HCT116 (cell line): ENCODE measurements at places on chromosomes 6 and 20.

DNA sequence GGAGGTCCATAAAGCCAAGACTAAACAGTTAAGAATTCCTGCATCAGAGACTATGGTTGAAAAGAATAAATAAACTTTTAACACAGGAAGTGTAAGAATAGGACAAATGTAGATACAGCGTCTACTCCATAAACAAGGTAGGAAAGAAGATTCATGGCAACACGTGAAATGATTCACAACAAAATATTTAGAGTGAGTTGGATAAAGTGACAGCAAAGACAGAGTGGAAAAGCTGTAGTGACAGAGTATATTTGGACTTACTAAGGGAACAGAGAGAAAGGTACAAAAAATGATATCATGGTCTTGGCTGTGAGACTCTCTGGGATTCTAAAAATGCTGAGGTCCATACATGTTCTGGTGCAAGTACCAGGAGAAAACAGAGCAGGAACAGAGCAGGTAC is 21.9 kb upstream of the KIAA0408 start:
- DNase-seq, result no peak

DNA sequence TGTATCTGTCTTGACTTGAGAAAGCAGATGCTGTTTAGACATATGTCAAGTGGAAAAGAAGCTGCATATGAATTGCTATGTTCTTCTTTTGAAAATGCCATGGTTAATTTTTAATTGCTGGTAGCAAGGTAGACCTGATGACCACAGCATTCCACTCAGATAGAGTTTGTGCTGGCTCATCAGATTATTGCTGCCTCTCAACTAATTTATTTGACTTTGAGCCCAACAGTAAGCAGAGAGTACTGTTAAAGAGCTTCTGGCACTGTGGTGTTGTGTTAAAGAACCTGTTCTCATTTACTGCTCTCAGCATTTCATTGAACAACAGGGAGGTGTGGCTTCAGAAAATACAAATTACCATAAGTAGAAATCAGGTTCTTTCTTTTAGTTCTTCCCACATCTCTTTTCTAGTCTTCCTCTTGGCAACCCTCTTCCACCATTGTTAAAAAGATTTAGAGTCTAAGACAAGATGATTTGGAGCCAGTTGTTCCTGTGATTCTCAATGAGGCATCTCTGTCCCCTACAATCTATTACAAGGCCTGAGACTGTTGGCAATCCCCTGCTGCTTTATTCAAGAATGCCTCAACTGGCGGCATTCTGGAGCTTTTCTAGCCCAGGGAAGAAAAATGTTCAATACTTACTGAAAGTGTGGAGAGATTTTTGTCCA is 967.6 kb upstream of the GJE1 start:
- DNase-seq, result no peak

- DNase-seq, result no peak
Observed at GRCh38 chr6:83757021-83757420, 48.1 kb upstream of the SNAP91 start.

DNA sequence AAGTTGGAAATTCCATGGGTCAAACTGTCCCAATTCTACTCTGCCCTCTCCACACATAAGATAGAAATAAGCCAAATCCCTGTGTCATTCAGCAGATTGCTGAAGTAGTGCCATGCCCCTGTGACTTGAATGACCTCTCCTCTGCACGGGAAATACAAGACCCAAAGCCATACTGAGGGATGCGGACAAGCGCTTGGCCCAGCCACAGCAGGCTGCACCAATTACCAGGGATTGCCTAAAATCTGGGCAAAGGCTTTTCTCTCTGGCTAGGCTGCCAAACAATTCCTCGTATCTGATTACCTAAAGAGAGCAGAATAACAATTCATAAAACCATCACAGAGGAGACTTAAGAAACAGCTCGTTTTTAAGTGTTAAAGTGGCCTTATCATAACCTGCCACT is 421.8 kb upstream of the JARID2 start:
- no peak for DNase-seq

GRCh38 chr6:20571261-20571660 is 37.0 kb downstream of the CDKAL1 start:
- DNase-seq, result no peak

- DNase-seq, result no peak
Observed at GRCh38 chr6:79802657-79803300, 144.6 kb downstream of the ELOVL4 start.

- no peak for DNase-seq
Observed at GRCh38 chr20:54228841-54229240, 21.0 kb downstream of the PFDN4 start.

DNA sequence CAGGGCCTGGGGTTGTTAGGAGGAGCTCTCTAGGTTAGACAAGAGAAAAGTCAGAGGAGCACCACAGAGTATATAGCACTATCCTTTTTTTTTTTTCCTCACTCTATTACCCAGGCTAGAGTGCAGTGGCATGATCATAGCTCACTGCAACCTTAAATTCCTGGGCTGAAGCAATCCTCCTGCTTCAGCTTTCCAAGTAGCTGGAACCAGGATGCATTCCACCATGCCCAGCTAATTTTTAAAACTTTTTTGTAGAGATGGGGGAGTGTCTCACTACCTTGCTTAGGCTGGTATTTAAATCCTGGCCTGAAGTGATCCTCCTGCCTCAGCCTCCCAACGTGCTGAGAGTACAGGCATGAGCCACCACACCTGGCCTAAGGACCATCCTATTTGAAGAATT is 19.3 kb upstream of the AKIRIN2 start:
- no peak for DNase-seq

DNA sequence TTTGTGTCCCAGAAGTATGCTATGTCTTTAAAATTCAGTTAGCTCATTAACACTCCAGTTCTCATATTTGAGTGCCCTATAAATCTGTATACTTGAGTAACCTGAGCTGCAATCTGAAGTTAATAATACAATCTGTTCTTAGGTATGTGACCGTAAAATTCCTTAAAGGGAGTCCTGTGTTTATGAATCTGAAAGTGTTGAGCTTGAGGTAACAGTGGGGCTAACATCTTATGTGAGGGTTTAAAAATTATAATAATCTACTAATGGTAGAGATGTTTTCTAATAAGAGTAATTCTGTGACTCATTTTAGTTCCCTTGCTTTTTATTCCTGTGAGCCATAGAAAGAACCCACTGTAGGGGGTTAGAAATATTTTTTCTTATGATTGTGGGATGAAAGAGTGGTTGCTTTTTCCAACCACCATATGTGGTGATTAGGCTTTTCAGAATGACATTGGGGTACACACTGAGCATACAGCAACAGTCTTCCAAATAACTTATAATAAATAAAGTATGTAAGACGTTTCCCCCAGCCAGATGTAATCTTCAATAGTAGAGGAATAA is 121.2 kb downstream of the BCKDHB start:
- no peak for DNase-seq

DNA sequence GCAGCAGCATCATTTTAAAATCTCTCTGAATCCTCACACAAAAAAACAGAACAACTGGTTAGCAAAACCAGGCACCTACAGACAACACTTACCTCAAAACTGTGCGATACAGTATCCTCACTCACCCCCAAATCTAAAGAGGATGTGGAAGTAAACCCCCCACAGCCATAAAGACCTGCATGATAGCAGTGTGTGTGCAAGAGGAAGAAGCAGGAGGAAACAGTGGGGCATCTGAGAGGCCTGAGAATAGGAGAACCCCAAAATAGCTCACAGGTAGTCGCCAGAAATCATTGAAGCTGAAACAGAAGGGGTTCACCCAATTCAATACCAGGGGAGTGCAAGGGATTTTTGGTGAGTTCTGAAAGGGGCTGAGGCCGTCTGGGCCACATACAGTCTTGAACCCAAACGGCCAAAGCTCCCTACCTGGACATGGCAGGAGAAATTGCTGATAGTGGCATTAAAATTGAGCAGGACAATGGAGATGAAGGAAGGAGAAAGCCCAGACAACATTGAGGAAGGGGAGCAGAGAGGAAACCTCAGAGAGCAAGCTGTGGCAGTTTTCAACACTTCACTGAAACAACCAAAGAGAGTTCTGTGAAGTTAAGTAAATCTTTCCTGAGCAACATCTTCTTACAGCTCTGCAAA is 129.7 kb downstream of the FIG4 start:
- no peak for DNase-seq

DNA sequence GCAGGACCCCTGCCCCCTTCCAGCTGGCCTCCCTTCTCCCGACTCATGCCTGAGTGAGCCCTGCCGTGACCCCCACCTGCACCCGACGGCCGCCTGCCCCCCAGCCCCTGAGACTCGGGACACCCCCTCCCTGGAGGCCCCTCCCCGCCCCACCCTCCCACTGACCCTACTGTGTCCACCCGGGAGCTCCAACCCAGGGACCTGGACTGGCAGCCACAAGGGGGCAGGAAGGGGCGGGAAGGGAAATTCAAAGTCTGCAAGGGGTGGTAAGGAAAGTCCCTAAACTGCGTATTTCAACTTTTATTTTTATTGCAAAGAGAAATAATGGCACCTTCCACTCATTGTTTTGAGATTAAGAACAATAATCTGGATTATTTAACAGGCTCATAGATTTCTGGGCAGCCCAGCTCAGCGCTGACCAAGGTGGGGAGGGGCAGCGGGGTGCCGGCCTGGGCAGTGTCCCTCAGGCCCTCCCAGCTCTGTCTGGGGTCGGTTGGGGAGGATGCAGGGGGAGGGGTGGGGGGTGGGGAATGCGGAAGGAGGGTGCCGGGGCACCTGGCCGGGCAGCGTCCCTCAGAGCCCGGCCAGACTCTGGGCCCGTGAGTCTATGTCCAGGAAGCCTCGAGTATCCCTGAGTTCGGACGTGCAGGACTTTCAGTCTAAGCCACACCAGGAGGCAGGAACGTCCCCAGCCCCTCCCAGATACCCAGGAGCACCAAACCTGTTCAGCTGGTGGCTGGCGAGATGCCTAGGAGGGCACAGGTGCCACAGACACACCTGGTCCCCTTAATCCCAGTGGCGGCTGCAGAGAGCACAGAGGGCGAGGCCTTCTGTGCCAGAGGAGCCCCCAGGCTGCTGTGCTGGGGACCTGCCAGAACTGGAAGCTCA is 1.3 kb upstream of the PTK6 start:
- DNase-seq, result no peak

- DNase-seq, result no peak
Observed at GRCh38 chr6:154404791-154405400, 48.3 kb upstream of the IPCEF1 start.

DNA sequence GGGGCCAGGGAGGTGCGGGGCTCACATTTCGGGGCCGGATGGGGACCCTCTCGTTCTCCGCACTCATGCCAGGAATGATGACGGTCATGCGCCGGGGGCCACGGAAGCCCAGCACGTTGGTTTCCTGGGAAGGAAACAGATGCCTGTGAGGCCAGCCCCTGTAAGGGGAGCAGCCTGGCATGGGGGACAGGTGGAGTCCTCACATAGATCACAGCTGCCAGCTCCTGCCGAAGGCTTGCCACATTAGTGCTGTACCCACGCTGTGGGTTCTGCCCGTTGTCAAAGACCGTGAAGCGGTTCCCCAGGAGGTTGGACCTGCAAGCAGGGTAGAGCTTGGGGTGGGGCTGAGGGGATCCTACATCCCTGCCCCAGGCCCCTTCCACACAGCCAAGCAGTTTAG is 6.7 kb upstream of the TEAD3 start:
- no peak for DNase-seq

- no peak for DNase-seq
Observed at GRCh38 chr6:170420283-170420682, 113.7 kb downstream of the FAM120B start.

GRCh38 chr20:10805764-10806163 is 132.0 kb upstream of the JAG1 start:
- DNase-seq, result no peak

DNA sequence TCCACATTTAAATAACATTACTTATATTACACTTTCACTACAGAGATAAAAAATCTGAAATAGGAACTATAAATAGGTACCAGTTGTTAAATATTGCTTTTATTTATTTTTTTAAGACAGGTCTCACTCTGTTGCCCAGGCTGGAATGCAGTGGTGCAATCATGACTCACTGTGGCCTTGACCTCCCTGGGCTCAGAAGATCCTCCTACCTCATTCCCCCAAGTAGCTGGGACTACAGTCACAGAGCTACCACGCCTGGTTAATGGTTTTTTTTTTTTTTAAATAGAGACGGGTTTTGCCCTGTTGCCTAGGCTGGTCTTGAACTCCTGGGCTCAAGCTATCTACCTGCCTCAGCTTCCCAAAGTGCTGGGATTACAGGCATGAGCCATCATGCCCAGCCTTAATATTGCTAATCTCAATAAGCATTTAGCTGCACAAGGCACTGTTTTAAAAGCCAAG is 17.3 kb downstream of the EEF1E1 start:
- DNase-seq, result peak; percentile 88

DNA sequence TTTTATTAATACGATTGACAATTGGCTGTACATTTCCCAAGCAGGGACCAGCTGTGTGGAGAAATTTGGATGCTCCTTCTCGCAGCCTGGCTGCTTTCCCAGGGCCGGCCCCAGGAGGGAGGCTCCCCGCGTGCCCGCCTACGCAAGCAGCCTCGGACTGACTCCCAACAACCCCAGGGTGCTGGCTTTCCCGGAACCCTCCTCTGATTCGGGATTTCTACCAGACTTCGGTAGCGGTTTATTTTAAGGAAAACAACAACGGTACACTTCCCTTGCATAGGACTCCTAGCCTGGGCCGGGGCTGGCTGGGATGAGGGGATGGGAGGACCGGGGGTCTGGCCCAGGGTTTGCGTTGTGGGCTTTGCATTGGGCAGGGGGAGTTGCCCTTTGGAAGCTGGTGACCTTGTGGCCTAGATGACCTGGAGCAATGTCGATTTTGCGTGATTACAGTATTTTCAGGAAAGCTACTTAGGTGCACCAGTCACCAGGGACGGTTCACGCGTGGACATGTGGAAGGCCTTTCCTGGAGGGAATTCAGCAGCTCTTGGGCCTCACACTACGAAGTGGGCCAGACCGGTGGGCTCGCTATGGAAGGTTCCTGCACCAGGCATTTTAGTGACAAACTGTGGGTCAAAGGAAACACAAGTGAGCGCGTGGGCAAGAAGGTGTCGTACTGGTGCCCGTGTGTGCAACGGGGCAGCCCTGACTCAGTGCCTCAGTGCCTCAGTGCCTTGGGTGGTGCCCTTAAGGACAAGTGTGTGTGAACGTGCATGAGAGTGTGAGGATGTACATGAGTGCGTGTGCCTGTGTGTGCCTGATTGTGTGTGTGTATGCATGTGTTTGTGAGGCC is 20.7 kb upstream of the PHACTR3 start:
- DNase-seq, result no peak

DNA sequence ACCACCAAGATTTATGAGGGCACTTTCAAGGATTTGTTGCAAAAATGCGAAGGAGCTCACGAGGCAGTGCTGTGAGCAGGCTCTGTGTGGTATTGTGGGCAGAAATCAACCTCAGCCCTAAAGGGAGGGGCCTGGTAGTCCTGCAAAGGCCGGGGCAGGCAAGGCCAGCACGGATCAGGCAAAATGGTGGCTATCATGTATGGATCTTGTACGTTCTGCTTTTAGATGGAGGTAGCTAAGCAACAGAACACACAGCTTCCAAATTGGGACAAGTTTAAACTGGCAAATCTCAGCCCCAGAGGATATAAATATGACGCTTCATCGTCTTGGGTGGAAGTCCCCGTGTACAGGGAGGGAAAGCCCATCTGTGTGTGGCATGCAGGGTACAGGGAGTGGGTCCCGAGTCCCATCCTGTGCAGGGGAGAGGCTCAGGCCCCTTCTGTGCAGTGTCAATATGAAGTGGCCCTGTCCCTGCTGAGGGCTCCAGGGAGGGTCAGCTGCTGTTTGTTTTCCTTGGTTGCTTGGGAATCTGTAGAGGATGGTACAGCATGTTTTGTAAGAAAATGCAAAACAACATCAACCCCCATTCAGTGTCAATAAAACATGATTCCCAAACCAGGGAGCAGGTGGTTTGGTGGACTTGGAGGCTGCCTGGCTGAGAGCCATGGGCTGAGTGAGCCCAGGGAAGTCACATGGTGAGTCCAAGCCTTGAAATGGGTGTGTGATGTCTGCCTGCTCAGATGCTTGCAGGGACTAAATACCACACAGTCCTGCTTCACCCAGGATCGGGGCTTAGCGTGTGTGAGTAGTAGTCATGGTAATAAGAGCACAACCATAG is 113.0 kb downstream of the SYCP2 start:
- no peak for DNase-seq
